ENCODE measurements at places on chromosomes 6 and 20. TPM values are rescaled to one million over a fixed set of nuclear protein-coding genes. Genes with fewer than 3 reads are reported as not detected.

Gene RUNX2
- total RNA-seq, result 18.3 TPM

Gene ZNF334
- total RNA-seq, result 1.1 TPM

Gene GDAP1L1
- not detected for total RNA-seq

Gene KIF6
- not detected for total RNA-seq

Gene PERP
- 10.7 TPM for total RNA-seq

Gene IL22RA2
- total RNA-seq, result not detected

Gene SERPINB1
- 21.0 TPM for total RNA-seq
